ENCODE measurements at places on chromosomes 5 and 9.

GRCh38 chr5:96919754-96920197, 16.1 kb upstream of the LNPEP start:
- no peak for DNase-seq

GRCh38 chr5:110736753-110737152, 2.1 kb upstream of the SLC25A46 start:
- DNase-seq = no peak

DNA sequence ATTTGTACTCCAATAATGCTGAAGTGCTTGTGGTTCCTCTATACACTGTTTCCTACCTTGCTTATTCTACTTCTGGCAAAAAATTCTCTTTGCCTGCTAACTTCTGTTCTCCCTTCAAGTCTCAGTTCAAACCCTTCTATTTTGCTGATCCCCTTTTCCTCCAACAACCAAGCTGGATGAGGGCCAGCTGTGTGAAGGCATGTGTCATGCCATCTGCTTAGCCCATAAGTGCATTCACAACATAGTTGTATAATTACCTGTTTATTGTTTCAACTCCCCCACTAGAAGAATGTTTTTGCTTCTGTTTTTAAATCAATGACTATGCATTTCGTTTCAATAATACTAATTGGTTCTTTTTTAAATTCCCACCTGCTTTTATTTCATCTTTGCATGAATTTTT, 1951.4 kb upstream of the WWC1 start:
- DNase-seq = no peak

- no peak for DNase-seq
These were observed 204.1 kb downstream of the DEPDC1B start for GRCh38 chr5:60495644-60496520.

DNA sequence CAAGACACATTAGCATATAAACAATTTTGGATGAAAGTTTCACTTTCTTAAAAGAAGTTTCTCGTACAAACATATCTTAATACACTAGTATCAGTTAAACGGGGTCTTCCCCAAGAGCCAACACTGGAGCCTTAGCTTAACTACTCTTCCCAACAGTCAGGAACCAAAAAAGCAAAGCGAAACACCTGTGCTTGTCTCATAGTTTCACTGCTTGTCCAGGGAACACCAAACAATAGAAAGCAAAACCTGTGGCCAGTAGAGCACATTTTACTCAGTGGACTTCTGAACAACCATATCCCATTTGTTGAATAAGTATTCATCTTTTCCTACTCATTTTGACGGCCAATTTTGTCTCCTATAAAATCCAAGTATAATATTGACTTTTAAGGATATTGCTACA, 391.4 kb downstream of the ELAVL2 start:
- no peak for DNase-seq

Measured in HTR-8/SVneo (cell line).